ENCODE measurements at places on chromosomes 5 and 9. TPM values are rescaled to one million over a fixed set of nuclear protein-coding genes. Genes with fewer than 3 reads are reported as not detected.

The NKD2 gene
- 0.22 TPM for total RNA-seq

DNA sequence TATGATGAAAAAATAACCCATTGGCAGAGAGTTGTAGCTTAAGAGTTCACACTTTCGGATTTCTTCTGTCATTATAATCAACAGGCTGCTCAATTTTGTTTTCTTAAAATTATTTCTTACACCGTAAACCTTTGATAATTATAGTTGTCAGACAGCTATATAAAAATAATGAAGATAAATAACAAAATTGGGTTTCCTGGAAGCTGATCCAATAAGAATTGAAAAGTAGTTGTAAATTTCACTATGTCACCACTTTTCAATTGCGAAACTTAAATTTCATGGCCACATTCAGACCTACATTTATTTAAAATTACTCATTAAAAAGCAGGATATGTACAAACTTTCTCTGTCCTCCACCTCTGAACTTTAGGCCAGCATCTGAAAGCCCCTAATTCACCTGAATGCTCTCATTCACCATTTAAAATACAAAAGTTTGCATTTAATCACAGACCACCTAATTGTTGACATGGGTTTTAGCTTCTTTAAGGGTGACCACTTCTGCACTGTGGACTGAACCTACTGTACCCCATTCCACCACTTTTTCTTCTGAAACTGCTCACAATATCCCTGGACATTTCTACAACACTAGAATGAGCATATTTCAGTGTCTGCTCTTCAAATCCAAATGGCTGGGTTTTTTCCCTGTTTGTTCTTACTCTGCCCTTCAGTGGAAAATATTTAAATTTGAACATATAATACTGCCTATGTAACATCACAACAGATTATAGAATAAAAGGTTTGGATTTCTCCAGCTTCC, 680 bp downstream of the SELENOP start:
- DNase-seq: no peak

The ADCY2 gene
- not detected for total RNA-seq

The CCDC127 gene
- 3.1 TPM for total RNA-seq

DNA sequence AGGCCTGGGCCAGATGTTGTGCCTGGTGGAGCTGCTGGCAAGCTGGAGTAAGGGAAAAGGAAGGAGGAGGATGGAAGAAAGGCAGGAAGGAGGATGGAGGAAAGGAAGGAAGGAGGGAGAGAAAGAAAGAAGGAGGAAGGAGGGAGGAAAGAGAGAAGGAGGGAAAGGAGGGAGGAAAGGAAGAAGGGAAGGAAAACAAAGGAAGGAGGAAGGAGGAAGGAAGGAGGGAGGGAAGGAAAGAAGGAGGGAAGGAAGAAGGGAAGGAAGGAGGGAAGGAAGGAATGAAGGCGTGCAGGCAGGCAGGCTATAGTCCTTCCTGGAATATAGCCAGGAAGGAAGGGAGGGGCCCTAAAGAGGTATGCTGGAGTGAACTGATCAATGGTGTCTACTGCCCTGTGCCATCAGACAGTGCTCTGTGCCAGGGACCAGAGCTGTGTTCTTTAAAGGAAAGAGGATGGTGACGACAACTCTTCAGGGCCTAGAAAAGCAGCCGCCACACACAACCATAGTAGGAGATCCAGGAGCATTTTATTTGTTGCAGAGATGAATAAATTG, 61.4 kb upstream of the UBTD2 start:
- DNase-seq: no peak

The HEMGN gene
- total RNA-seq: not detected

DNA sequence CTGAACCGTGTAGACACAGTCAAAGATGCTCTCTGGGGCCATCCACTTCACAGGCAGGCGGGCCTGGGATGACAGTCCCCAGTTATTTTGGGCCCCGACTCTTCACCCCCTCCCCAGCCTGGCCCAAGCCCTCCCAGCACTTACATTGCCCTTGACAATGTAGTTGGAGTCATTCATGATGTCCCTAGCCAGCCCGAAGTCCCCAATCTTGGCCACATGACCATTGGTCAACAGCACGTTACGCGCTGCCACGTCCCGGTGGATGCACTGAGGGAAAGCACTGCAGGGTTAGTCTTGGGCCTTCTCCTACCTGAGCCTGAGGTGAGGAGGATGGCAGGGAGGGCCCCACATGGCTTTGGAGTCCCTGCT, 30.3 kb downstream of the CSF1R start:
- DNase-seq: no peak

DNA sequence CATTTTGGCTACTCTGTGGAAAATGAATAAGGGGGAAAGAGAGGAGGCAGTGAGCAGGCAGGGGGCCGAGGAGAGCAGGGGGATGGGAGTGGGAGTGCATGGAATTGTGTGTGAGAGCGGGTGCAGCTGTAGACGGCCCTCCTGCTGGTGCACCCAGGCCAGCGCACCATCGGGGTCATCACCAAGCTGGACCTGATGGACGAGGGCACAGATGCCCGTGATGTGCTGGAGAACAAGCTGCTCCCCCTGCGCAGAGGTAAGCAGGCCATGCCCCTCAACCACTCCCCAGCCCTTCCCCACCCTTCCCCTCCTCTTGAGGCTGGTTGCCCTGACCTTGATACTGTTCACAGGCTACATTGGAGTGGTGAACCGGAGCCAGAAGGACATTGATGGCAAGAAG, 16.7 kb downstream of the DNM1 start:
- DNase-seq: no peak

- DNase-seq: no peak
Observed at GRCh38 chr9:95611354-95611753, 94.6 kb upstream of the PTCH1 start.

DNA sequence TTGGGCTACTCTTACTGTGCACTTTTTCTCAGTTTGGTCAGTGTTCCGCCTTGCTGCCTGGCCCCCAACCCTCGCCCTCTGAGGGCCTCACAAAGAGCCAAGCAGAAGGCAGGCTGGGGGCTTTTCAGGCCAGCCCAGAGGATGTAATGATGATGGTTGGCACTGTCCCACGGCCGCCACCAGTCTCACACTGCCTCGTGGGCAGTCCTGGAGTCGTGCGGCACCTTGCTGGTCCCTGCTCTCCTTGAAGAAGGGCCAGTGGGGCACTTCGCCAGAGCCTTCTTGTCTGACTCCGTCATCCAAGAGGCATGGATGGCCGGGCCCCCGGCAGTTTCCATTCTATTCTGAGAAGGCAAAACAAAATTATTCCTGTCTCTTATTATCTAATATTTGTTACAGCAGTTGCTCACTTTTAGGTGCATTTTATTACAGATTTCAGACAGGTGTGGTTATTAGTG, 21.0 kb downstream of the TENT4A start:
- DNase-seq: no peak

- DNase-seq: no peak
Observed at GRCh38 chr9:20349568-20349967, 272.7 kb downstream of the MLLT3 start.

DNA sequence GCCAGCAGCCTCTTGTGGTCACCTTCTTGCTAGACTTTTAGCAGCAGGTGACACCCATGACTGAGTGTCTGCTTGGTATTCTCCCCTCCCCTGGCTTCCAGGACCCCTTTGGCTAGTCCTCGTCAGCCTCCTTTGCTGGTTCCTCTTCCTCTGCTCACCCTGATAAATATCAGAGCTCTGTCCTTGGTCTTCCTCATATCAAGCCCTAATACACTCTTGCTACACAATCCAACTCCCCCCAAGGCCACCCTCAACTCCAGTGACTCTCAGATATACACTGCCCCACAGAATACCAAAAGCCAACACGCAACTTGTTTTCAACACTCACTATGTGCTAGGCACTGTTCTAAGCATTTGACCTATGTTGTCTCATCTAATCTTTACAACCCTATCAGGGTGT, 30.3 kb upstream of the LCP2 start:
- no peak for DNase-seq

The UGT3A2 gene
- total RNA-seq: not detected

GRCh38 chr9:15961217-15961616, 408.4 kb downstream of the CCDC171 start:
- no peak for DNase-seq

DNA sequence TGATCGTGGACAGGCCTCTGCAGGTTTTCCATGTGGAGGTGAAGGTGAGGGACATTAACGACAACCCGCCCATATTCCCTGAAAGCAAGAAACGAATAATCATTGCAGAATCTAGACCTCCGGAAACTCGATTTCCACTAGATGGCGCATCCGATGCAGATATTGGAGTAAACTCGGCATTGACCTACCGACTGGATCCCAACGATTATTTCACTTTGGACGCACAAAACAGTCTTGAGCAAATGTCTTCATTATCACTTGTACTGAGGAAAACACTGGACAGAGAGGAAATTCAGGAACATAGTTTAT, 621 bp downstream of the PCDHA13 start:
- DNase-seq: no peak

The PTPRD gene
- total RNA-seq: 1.2 TPM

The TAS2R1 gene
- not detected for total RNA-seq

- DNase-seq: no peak
Observed at GRCh38 chr9:3401221-3401954, 124.4 kb downstream of the RFX3 start.

DNA sequence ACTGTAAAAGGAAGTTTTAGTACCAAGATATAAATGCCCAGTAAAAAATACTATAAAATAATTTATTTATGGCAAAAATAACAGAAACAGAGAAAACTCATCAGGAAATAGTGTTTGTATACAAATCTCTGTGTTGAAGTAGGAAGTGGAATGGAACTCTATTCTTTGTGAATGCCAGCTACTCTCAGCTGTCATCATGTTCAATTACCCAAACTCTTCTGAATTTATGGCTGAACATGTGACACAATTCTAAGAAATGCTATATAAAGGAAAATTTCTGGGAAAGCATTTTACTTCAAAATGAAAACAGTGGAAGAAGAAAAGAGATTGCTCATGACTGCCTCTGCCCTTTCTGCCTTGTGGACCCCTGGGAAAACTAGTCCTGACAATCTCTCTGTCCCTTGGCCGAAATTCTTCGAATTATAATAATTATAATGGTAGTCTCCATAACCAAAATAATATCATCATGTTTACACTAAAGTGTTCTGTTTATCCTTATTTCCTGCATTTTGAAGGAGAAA, 522.3 kb upstream of the ST8SIA4 start:
- no peak for DNase-seq
